IPS DF 19.7 (cell line): ENCODE measurements at places on chromosomes 5 and 9.

DNA sequence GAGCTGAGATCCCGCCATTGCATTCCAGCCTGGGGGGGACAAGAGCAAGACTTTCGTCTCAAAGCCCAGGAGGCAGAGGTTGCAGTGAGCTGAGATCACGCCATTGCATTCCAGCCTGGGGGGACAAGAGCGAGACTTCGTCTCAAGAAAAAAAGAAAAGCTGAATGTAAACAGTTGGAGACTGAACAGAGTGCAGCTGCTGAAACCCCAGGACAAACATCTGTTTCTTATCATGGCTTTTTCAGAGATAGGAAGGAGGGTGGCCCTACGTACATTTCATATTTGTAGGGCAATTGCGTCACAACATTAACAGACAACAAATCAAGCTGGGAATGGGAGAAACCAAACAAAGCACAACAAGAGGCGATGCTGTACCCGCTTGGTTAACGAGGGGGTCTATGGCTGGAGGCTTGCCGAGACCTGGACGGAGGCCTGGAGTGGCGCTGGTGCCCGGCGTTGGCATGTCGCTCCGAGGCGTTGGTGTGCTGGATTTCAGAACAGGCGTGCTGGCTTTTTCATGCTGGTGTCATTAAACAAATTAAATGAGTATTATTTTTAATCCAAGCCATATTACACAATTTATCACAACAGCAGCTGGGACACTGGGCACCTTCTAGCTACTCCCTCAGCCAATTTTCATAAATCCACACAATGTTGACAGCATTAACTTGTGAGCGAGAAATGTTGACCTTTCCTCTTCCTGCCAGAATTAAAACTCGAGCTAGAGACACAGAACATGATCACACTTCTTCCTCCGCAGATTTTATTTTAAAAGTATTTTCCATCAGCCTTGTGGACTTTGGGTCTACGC lies 76.1 kb downstream of the TLE1 start:
- DNase-seq = no peak

DNA sequence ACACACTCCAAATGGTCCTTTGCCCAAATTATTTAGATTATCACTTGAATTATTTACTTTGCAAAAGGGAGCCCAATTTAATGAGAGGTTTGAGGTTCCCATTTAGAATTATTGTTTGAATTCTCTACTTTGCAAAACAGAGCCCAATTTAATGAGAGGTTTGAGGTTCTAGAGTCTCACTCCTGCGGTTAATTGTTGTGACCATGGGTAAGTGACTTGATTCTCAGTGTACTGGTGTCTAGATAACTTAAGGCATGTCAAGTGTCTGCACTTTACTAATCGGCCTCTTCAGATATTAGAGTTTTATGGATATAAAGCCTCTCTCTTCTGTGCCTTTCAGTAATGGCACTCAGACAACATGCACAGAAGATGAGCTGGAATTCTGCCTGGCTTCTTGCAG lies 67.5 kb downstream of the YIPF5 start:
- DNase-seq = no peak

DNA sequence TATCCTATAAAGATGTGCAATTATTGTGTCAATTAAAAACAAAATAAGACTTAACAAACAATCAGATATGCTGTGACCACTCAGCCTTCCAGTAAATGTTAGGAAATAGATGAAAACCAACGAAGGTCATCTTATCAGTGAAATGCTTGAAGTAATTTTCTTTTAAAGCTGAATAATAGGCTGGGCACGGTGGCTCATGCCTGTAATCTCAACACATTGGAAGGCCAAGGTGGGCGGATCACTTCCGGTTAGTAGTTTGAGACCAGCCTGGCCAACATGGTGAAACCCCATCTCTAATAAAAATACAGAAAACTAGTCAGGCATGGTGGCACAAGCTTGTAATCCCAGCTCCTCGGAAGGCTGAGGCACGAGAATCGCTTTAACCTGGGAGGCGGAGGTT lies 31.2 kb downstream of the NLN start:
- DNase-seq = no peak

GRCh38 chr9:22514871-22515270 lies 68.2 kb downstream of the DMRTA1 start:
- no peak for DNase-seq

DNA sequence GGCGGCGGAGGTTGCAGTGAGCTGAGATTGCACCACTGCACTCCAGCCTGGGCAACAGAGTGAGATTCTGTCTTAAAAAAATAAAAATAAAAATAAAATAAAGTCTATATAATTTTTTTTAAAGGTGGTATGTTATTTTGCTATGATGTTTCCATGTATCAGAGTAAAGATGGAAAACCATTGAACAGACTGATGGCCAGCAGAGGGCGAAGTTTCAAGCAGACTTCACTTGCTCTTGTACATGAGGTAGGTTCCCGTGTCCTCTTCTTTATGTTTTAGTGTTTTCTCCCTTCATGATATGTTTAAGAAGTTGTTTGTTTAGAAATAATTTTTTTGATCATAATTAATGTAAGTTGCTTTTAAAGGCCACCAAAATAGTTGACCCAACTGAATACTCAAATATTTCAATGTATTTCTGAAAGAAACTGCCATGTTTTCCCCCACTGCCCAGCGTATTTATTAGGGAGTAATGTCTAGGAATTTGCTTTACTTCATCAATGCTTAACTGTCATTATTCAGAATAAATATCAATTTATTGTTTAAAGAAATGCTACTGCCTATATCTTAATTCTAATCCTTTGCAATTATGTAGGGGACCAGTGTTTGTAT lies 146.4 kb downstream of the HACD4 start:
- no peak for DNase-seq

GRCh38 chr9:92492781-92493401 lies 10.6 kb upstream of the ASPN start:
- no peak for DNase-seq

DNA sequence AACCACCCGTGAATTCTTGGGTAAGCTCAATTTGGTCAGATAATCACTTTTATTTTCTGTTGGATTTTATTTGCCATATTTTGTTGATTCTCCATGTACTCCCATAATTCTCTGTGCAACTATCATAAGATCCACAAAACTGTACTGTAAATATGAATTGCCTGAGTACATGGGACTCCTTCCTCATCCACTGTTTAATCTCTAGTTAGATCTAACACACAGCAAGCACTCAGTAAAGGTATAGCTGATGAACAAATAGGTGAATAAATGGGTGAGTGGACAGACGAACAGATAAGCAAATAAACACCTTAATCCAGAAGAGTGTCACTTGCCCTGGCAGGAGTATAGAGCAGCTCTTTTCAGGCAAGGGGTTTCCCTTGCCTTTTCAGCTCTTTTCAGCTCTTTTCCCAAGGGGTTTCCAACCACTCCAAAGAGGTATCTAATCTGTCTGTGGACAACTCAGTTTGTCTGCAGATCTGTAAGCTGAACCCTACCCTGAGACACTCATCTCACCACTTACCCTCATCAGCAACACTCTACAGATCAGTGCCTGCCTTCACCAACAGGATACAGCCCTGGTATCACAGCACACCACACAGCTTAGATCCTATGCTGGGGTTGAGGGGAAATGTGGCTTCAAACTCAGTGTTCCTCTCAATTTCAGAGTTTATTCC lies 51.2 kb downstream of the SIL1 start:
- no peak for DNase-seq

GRCh38 chr9:113590991-113591898 lies 127.7 kb downstream of the RGS3 start:
- no peak for DNase-seq

DNA sequence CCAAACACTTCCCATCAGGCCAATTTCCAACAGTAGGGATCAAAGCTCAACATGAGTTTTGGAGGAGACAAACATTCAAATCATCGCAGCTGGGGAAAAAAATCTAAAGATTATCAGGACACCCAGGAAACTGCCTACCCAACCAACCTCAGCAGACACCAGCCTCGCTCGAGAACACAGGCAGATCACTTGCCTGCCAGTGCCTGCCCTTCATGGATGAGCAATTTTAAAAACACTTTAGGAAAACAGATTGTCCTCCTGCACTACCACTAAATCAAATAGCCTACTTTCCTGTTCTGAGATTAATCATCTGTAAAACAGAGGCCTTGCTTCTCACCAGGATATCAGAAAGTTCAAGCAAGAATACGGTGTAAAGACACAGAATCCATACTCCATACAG lies 14.7 kb upstream of the TMEM174 start:
- no peak for DNase-seq

GRCh38 chr9:68705531-68706362 lies 707 bp downstream of the PIP5K1B start:
- no peak for DNase-seq

- no peak for DNase-seq
These were observed 2288.5 kb upstream of the C9orf72 start for GRCh38 chr9:29861803-29862202.

- DNase-seq = no peak
These were observed 23.6 kb downstream of the PLPP7 start for GRCh38 chr9:131312822-131313770.

DNA sequence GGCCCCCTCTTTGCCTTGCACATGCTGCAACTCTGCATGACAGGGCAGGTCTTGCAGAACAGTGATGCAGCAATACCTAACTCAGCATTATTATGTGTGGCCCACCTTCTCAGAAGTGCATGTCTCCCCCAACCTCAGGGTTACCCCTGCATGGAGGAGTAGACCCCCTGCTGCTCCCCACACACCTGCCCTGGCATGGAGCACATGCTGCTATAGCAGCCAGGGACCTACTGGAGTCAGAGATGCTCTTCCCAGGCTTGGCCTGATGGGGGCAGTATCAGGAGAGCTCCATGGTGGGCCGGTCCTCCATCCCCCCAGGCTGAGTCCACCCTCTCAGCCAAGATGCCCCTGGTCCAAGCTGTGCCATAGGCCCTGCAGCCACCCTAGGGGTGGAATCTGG lies 13.2 kb upstream of the BOD1 start:
- no peak for DNase-seq

DNA sequence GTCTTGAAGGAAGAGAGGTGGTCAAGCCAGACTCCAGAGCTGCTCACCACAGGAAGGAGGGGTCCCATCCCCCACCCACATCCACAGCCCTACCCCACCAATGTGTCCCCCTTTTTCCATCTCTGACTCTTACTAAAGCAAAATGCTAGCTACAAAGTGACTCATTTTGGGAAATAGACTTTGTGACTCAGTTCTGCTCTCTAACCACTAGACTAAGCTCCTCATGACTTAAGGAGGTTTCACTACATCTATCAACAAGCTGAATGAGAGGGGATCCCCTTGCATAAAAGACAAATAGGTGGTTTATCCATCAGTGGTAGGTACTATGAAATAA lies 35.1 kb upstream of the ADRB2 start:
- DNase-seq = no peak

- no peak for DNase-seq
These were observed 1.3 kb upstream of the SH3PXD2B start for GRCh38 chr5:172455511-172456061.

- DNase-seq = no peak
These were observed 129.3 kb upstream of the STC2 start for GRCh38 chr5:173457482-173457881.

DNA sequence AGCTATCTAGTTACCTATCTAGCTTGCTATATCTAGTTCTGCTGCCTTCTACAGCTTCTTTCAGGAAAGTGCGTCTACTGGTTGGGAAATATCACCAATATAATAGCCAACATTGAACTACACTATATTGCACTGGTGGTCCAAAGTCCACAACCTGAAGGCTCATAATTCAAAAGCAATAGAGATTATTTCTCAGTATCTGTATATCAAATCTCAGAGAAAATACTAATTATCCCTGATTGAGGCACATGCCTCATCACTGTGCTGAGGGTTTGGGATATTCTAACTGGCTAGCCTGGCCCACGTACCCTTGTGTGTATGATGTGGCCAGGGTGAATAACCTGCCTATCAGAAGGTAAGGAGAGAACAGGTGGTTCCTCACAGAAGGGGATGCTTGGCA lies 53.8 kb downstream of the SH3RF2 start:
- DNase-seq = no peak

GRCh38 chr5:75242067-75242466 lies 5.4 kb upstream of the ANKRD31 start:
- no peak for DNase-seq

GRCh38 chr9:95148208-95148520 lies 169.3 kb downstream of the FANCC start:
- DNase-seq = no peak

DNA sequence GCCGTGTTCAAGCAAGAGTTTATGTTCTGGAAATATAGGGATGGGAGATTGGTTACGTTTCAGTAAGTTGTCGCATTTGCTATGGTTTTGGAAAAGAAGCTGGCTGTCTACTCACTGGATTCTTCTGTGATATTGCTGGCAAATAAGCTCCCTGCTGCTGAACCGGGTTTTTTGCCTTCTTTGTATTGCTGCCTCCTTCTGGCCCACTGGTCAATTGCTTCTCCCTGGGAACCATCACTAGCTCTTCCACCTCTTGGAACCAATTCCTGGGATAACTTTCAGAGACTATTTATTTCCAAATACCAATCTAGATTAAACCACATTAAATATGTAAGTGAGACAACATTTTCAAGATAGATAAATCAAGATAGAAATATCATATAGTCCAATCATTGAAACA lies 43.0 kb downstream of the NUDT12 start:
- no peak for DNase-seq

- no peak for DNase-seq
These were observed 8.6 kb downstream of the STC2 start for GRCh38 chr5:173319646-173320045.

- DNase-seq = no peak
These were observed 417.1 kb downstream of the KDM4C start for GRCh38 chr9:7174884-7175283.

DNA sequence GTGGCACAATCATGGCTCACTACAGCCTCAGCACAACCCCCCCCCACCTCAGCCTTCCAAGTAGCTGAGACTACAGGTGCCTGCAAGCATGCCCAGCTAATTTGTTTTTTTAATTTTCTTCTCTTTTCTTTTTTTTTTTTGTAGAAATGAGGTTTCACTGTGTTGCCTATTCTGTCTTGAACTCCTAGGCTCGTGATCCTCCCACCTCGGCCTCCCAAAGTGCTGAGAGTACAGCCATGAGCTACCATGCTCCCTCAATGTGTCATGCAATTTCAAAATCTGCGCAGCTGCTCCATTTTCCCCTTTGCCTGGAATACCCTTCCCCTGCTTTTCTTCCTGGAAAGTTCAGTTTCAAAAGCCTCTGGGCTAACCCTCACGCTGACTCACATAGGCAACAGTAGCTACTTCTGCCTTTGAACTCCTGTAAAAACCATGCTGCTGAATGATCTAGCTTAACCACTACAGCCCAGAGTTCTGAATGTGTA lies 71.0 kb upstream of the IL7R start:
- DNase-seq = no peak

DNA sequence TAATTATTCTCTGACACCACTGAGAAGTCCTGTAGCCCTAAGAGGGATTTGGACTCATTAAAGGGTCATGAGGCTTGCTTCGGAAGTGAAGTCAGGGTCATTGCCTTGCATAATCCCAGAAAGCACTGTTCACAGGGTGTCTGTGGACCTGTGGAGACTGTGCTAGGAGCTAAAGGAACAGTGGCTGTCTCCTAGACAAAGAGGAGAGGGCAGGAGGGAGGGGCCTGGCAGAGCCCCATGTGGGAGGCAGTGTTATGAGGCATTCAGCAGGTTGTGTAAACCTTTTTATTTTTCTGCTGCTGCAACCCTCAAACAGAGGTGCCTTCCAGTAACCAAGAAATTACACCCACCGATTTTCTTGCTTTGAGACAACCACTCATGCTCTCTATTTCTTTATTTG lies 3.3 kb downstream of the TMEM174 start:
- DNase-seq = no peak

- DNase-seq = no peak
These were observed 18.5 kb upstream of the LAMC3 start for GRCh38 chr9:130990306-130990977.
